ENCODE measurements at places on chromosomes 7 and 10.
A peak's percentile ranks its signal among the peaks of the same experiment; 100 is the strongest.

GRCh38 chr7:148884299-148885022, 370 bp upstream of the EZH2 start:
- DNase-seq = peak; percentile 88

DNA sequence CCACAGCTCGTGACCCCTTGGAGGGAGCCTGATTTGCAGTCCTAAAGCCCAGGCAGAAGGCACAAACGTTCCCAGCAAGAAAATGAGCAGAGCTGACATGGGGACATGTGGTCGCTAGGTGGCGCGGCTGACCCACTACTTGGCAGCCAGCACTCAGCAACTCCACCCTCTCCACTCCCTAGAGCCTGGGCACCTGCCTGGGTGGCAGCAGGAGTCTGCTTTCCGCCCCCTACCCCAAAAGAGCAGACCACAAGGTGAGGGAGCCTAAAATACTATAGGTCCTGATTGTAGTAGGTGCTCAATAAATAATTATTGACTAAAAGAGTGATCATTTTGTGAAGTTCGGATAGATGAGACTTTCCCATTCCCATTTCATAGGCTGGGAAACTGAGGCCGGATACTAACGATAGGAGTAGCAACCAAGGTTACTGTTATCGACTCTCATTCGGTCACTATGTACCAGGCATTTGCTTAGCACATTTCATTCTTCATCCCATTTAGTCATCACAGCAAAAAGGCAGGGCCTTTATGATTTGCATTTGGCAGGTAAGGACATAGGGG, 57.4 kb downstream of the NEUROG3 start:
- peak; percentile 82 for DNase-seq

DNA sequence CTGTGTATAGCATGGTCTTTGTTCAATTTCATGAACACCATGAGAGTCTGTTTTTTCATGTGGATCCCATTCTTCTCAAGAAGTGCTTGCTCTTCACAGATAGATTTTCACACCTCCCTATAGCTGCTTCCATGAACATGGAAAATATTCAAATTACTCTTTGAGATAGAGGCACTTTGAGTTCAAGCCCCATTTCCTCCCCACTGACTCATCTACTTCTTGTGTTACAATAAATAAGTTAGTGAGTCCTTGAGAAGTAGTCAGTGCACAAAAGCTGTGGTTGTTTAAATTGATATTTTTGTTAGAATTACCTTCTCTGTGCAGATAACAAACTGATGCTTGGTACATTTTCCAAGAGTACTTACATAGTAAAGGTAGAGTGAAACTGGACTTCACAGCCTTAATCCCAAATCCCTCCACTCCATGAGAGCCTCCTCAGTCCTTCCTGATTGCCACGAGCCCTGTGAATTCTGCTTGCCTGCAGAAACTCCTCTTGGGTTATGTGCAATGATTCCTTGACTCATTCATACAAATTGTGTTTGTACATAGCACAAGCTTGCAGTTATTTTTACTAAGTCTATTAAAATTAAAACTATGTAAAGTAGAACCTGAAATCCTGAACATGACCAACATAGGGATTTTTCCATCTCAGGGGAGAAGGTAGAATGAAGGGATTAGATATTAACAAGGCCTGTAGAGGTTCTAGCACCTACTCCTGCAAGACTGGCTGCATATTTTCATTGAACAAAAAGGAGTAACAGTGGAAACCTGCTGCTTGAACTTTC, 496.2 kb downstream of the TNS3 start:
- no peak for DNase-seq

DNA sequence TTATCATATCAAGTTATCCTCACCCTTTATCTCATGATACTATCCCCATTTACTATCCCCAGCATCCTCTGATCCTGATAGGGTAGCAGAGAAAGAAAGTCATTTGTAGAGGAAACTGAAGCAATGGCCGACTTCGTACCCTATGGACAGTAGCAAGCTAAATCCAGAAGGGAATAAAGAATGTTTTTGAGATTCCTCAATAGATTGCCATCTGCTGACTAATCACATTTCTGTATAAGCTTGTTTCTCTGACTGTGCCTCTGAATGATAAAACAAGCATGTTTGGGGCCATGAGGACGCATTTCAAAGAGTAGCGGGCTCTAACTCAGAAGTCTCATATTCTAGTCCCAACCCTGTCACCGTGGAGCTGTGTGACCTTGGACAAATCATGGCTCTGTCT, 13.2 kb upstream of the FAM107B start:
- DNase-seq = no peak

DNA sequence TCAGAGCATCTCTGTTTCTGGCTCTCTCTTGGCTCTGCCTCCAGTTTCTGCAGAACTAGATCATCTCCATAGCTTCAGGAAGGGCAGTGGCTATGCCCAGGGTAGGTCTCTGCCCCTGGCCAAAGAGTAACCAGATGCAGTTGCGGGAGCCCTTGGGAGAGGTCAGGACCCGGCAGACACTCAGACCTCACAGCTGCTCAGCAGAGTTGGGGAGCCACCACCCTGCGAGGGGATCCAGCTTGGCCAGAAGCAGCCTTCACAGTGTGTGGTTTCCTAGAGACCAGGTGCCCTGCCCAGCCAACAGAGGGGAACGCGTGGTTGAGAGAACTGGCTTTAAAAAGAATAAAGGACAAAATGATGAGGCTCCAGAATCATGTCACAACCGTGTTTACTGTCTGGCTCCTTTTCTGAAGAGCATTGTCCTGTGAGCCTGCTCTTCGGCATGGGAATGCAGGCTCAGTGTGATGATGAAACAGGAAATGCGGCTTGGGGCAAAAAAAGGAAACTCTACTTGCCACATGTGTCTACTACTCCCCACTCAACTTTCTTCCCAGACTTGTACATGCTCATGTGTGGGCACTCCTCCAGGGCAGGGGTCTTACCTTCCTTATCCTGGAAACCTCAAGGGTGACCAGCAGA, 243.1 kb downstream of the INHBA start:
- DNase-seq = no peak

All from neural crest cell (in vitro differentiated cells).